ENCODE measurements at places on chromosomes 3 and 15. TPM values are rescaled to one million over a fixed set of nuclear protein-coding genes. Genes with fewer than 3 reads are reported as not detected.

Gene PCSK6
- 0.33 TPM for polyA plus RNA-seq

- DNase-seq: no peak
Measured at GRCh38 chr3:195910499-195910845, 2.1 kb upstream of the TNK2 start.

DNA sequence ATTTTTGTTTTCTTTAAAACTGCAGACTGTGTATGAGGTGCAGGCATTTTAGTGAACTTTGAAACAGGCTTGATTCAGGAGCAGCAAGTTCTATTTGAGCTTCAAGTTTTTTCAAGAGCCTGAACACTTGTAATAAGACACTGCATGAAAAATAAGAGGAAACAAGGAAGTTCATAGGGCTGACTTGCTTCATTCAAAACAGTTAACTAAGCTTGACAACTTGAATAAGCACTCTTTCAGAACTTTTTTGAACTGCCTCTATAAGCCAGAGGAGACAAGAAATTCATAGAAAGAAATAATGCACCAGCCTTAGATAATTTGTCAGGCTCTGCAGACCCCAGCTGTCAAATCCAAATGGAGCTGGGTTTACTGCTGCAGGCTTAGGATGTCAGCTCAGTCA lies 130.2 kb downstream of the SSR3 start:
- DNase-seq: no peak

GRCh38 chr3:158369279-158369678 lies 201.7 kb upstream of the MLF1 start:
- no peak for DNase-seq

GRCh38 chr15:63029676-63030075 lies 12.9 kb upstream of the TPM1 start:
- no peak for DNase-seq

Gene DPH6
- polyA plus RNA-seq: 33.7 TPM

Gene PLA2G4D
- not detected for polyA plus RNA-seq

GRCh38 chr3:145294572-145294971 lies 866.4 kb downstream of the PLOD2 start:
- no peak for DNase-seq

DNA sequence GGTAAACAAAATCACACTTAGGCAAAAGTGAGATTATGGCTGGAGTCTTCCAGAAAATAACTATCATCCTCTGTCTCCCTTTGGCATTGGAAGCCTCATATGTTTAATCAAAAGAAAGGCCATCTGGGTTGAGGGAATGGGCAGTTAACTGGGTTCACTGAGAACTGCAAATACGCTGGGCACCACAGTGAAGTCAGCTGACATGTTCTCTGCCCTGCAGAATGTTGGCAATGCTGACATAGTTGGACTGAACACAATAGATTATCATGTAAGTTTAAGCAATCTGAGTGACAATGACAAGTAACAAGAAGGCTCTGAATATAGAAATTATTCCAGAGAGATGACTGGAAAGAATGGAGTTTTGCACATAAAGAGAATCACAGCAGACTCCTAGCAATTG lies 43.8 kb upstream of the SLC25A26 start:
- no peak for DNase-seq

DNA sequence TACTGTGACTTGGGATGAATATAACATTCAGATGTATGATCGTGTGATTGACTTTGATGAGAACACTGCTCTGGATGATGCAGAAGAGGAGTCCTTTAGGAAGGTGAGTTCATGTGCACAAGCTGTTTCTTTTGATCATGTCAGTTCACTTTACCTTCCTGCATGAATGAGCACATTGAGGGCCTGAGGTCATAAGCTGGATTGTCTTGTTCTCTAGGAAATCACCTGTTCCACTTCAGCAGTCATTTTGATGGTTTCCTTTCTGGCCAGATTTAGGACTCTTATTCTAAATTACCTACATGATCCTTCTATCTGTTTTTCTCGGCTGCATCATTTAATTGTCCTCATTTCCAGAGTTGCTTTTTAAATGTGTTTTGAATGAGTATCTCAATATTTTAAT lies 4.1 kb downstream of the RCN2 start:
- DNase-seq: no peak

GRCh38 chr3:180267202-180267843 lies 230.6 kb upstream of the PEX5L start:
- no peak for DNase-seq

GRCh38 chr3:72189339-72189738 lies 404.4 kb upstream of the PROK2 start:
- no peak for DNase-seq

Gene COL7A1
- not detected for polyA plus RNA-seq
